Regular cardiac myocyte (primary cell): ENCODE measurements at places on chromosomes 11 and 22. TPM values are rescaled to one million over a fixed set of nuclear protein-coding genes. Genes with fewer than 3 reads are reported as not detected.

Gene DGKZ
- 26.8 and 51.4 TPM in 2 replicates for total RNA-seq

Gene OR51I1
- total RNA-seq = 0.28 TPM in 1 of 2 replicates, not detected in the other

Gene LGR4
- 27.6 and 44.0 TPM in 2 replicates for total RNA-seq

Gene UBQLN3
- total RNA-seq = not detected in 2 replicates

Gene VPREB3
- total RNA-seq = not detected in 2 replicates

Gene EMSY
- total RNA-seq = 9.0 and 9.4 TPM in 2 replicates

Gene ACRV1
- total RNA-seq = not detected in 2 replicates

Gene ZBTB3
- total RNA-seq = 11.6 and 13.6 TPM in 2 replicates

Gene FIBIN
- 2.3 and 7.0 TPM in 2 replicates for total RNA-seq

Gene RASSF10
- under 0.01 and 0.19 TPM in 2 replicates for total RNA-seq

Gene MS4A12
- not detected in 2 replicates for total RNA-seq

Gene SNX32
- 0.38 and 2.5 TPM in 2 replicates for total RNA-seq

Gene ANO3
- total RNA-seq = 0.28 and 0.38 TPM in 2 replicates

Gene JHY
- 0.38 and 1.1 TPM in 2 replicates for total RNA-seq

Gene PATE2
- 0.38 TPM in 1 of 2 replicates, not detected in the other for total RNA-seq

Gene TMPRSS13
- total RNA-seq = not detected in 2 replicates

Gene MRGPRX3
- total RNA-seq = 0.28 TPM in 1 of 2 replicates, not detected in the other

Gene STK33
- 0.58 and 1.1 TPM in 2 replicates for total RNA-seq

Gene OR52I2
- total RNA-seq = not detected in 2 replicates

Gene ZNF215
- total RNA-seq = 6.8 and 7.1 TPM in 2 replicates

Gene CABP4
- total RNA-seq = 0.28 and 0.38 TPM in 2 replicates

Gene ASCL2
- not detected in 2 replicates for total RNA-seq

Gene DRICH1
- 0.19 TPM in 1 of 2 replicates, not detected in the other for total RNA-seq

Gene MISFA
- total RNA-seq = 0.19 and 2.0 TPM in 2 replicates

Gene APOL5
- total RNA-seq = under 0.01 TPM in 1 of 2 replicates, not detected in the other

Gene OR51S1
- not detected in 2 replicates for total RNA-seq

Gene OR52H1
- total RNA-seq = 0.19 and 0.56 TPM in 2 replicates

Gene MGAT3
- 1.3 and 3.1 TPM in 2 replicates for total RNA-seq

Gene OR4A16
- total RNA-seq = not detected in 2 replicates

Gene HTR3B
- total RNA-seq = not detected in 2 replicates

Gene SEZ6L
- not detected in 2 replicates for total RNA-seq

Gene FADS1
- total RNA-seq = 35.1 and 48.2 TPM in 2 replicates

Gene GNAZ
- total RNA-seq = 0.96 and 1.4 TPM in 2 replicates

Gene LGALS1
- total RNA-seq = 4,598 and 6,022 TPM in 2 replicates

Gene OR2AT4
- not detected in 2 replicates for total RNA-seq

Gene SPDYC
- not detected in 2 replicates for total RNA-seq

Gene PGA4
- not detected in 2 replicates for total RNA-seq

Gene TRPM5
- not detected in 2 replicates for total RNA-seq

Gene ATP5MG
- 54.4 and 62.5 TPM in 2 replicates for total RNA-seq

Gene ST14
- total RNA-seq = under 0.01 TPM in 2 replicates

Gene ANO9
- not detected in 2 replicates for total RNA-seq

Gene METTL15
- 16.5 and 24.8 TPM in 2 replicates for total RNA-seq

Gene DGCR6
- total RNA-seq = 0.19 and 2.3 TPM in 2 replicates

Gene IFITM1
- 7.1 and 10.7 TPM in 2 replicates for total RNA-seq

Gene CD6
- total RNA-seq = not detected in 2 replicates

Gene CASP5
- total RNA-seq = not detected in 2 replicates

Gene ACTN3
- under 0.01 and 0.28 TPM in 2 replicates for total RNA-seq

Gene RAB38
- total RNA-seq = 0.28 and 1.7 TPM in 2 replicates

Gene CCDC117
- 17.8 and 20.7 TPM in 2 replicates for total RNA-seq

Gene TCF20
- total RNA-seq = 18.3 and 25.5 TPM in 2 replicates

Gene MS4A6A
- total RNA-seq = not detected in 2 replicates

Gene LRRC75B
- total RNA-seq = 2.1 and 5.1 TPM in 2 replicates

Gene PRR5L
- 11.1 and 31.9 TPM in 2 replicates for total RNA-seq

Gene KLHDC7B
- total RNA-seq = under 0.01 TPM in 2 replicates

Gene WNT11
- total RNA-seq = 0.19 and 0.85 TPM in 2 replicates

Gene SMTN
- 101 and 248 TPM in 2 replicates for total RNA-seq

Gene FAT3
- total RNA-seq = 5.0 and 7.3 TPM in 2 replicates
